Vagina (tissue), 2 donors: ENCODE measurements at places on chromosomes 11 and 22.

DNA sequence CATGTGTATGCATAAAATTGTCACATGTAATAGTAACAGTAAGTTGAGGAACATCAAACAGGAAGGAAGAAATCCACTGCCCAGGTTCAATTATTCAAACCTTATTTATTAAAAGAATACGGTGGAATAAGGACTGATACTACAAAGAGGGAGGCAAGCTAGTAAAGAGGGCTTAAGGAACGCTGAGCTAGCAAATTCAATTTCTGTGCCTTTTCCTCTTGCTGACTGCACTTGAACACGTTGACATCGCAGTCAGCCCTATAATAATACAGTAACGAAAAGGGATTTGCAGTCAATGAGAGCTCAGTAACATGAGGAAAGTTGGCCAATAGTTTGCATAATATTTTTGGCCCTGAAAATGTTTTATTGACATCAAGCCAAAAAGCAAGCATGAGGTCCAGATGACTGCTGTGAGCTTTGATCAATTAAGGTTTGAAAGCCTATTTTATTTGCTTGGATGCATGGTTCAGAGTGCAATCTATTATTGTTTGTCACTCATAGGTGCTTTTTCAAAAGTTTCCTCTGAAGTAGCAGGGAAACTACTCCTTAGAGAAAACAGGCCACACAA lies 861.8 kb downstream of the LRRC4C start:
- no peaks in the 10 kb centered on the region for H3K4me1 ChIP-seq
- H3K36me3 ChIP-seq, result no peaks in the 10 kb centered on the region
- H3K4me3 ChIP-seq, result no peak overlapping the region
- H3K27ac ChIP-seq, result no peak overlapping the region
- H3K27me3 ChIP-seq, result no peaks in the 10 kb centered on the region

DNA sequence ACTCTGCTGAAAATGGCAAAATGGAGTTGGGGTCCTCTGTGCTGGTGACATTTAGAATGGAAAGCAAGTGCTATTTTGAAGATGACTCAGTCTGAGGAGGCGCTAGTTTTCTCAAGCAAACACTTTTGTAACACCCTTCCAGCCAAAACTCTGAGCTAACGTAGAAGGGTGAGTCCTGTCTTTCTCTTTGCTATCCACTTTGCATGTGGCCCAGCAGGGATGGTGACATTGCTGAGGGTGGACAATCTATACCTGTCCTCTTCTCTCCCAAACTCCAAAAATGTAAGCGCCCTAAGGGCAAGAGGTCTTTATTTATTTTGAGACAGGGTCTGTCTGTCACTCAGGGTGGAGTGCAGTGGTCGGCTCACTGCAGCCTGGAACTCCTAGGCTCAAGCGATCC lies 3.6 kb upstream of the KAT5 start:
- H3K27me3 ChIP-seq, result no peaks in the 10 kb centered on the region
- DNase-seq, result no peak
- H3K36me3 ChIP-seq, result no peaks in the 10 kb centered on the region

DNA sequence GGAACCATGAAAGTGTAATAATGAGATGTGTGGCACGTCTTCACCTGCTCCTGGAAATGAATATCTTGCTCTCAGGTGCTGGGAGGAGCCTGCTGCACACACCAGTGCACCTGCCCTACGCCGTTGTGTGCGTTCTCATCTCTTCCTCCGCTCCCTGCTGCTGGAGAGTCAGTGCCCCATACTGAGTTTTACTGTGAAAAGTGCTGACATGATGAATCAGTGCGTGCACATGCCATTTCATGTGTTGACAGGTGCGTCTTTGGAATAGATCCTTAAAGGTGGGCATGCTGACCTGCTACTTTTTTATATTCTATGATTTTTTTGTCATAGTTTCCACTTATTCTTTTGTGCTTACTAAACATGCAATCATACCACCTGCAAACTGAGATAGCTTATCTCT lies 1015.8 kb downstream of the BRD1 start:
- no peak overlapping the region for H3K27ac ChIP-seq
- H3K36me3 ChIP-seq, result no peaks in the 10 kb centered on the region

DNA sequence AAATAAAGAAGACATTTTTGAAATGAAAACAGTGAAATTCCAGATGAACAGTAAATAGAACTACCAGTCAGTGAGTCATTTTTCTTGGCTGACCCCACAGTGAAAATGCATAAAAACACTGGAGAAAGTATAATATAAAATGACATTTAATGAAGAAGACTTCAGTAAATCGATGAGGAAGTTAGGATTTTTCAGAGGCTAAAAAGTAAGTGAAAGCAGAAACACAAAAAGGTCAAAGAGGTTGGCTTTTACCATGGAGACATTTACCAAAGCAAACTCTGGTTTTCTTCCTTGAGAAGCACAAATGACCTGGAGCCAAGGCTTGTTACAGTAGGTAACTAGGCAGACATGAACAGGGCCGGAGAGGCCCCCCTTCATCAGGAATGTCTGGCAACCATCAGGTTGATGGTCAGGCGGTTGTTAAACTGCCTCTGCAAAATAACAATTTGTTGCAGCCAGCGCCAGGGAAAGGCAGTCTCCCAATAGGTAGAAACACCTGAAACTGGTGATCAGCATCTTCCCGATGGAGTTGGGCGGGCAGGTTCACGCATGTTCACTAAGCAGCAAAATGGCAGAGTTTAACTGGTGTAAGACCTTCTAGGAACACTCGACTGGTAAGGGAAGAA lies 16.7 kb upstream of the TMEM123 start:
- no peaks in the 10 kb centered on the region for H3K36me3 ChIP-seq
- DNase-seq, result no peak
- no peaks in the 10 kb centered on the region for H3K27me3 ChIP-seq

GRCh38 chr11:329886-330253 lies 9.2 kb upstream of the IFITM3 start:
- peaks cover 41% of the 10 kb centered on the region for H3K4me1 ChIP-seq
- no peak for DNase-seq
- no peaks in the 10 kb centered on the region for H3K36me3 ChIP-seq
- no peak overlapping the region for H3K27ac ChIP-seq
